ENCODE measurements at places on chromosomes 11 and 22. TPM values are rescaled to one million over a fixed set of nuclear protein-coding genes. Genes with fewer than 3 reads are reported as not detected.
A peak's percentile ranks its signal among the peaks of the same experiment; 100 is the strongest.

Gene MEI1
- 0.60 TPM for polyA plus RNA-seq

Gene TEX54
- not detected for polyA plus RNA-seq

Gene NLRP6
- polyA plus RNA-seq = 3.3 TPM

Gene ART1
- not detected for polyA plus RNA-seq

Gene GGTLC3
- polyA plus RNA-seq = not detected

Gene TM7SF2
- polyA plus RNA-seq = 43.2 TPM

Gene TPP1
- 13.2 TPM for polyA plus RNA-seq

Gene OR52L1
- polyA plus RNA-seq = not detected

Gene TRIM49D2
- polyA plus RNA-seq = not detected

DNA sequence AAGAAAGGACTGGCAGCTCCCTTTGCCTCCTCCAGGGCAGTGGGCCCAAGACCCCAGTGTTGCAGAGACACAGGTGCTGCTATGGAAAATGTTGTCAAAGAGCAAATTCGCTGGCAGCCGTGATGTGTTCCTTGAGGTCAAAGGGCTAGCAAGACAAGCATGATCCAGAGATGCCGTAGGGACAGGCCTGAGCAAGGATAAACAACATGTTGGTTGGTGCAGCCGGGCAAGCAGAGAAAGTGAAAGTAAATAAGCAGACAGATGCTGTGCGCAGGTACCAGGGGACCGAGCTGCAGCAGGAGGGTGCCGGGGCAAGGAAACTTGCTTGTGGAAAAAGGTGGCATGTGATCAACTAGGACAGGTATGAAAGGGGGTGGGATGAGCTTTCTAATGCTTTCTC is 125.5 kb upstream of the NECTIN1 start:
- no peak overlapping the region for H3K27ac ChIP-seq
- no peaks in the 10 kb centered on the region for H3K4me1 ChIP-seq
- H3K36me3 ChIP-seq = no peaks in the 10 kb centered on the region
- no peak for DNase-seq
- no peaks in the 10 kb centered on the region for H3K27me3 ChIP-seq
- H3K4me3 ChIP-seq = no peak overlapping the region

DNA sequence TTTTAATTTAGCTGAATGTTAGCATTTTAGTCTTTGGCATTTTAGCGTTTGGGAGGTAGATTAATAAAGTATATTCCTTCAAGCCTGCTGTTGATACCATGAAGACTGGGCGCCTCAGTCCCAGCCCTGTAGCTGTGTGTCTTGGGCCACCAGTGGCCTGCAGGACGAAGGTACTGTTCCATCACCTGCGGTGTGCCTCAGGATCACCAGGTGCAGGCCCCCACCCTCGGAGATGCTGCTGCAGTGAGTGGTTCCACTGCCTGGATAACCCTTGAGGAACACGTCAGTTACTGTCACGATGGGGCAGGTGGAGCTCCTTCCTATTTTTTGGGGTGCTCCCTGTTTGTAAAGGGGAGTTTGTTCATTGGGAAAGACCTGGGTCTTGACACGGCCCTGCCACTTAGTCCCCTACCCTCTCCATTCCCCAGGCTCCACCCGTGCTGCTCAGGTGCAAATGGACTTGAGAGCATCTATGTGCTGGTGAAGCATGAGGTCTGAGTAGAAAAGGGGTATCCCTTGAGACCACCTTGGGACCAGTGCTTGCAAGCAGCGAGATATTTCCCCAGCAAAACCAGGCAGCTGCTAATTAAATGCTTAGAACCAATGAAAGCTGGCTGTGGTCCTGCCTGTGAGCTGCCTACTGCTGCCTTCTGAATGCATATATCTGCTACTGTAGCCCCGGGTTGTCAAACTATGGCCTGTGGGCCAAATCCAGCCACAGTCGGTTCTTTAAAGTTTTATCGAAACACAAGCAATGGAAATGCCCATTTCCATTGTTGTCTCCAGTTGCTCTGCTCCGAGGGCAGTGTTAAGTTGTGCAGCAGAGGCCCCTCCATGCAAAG is 28.7 kb downstream of the INCENP start:
- peaks cover 30% of the 10 kb centered on the region for H3K36me3 ChIP-seq
- H3K27me3 ChIP-seq = no peaks in the 10 kb centered on the region
- no peak for DNase-seq
- H3K27ac ChIP-seq = no peak overlapping the region
- H3K4me3 ChIP-seq = no peak overlapping the region

GRCh38 chr11:20597154-20597679 is 2.2 kb upstream of the SLC6A5 start:
- peaks cover 26% of the 10 kb centered on the region for H3K27me3 ChIP-seq
- H3K4me1 ChIP-seq = peaks cover 9% of the 10 kb centered on the region
- peak overlapping the region; percentile 6 for H3K4me3 ChIP-seq
- H3K36me3 ChIP-seq = no peaks in the 10 kb centered on the region
- no peak for DNase-seq

GRCh38 chr11:125886997-125887372 is 483 bp upstream of the HYLS1 start:
- H3K4me1 ChIP-seq = no peaks in the 10 kb centered on the region
- no peaks in the 10 kb centered on the region for H3K36me3 ChIP-seq
- no peaks in the 10 kb centered on the region for H3K27me3 ChIP-seq
- DNase-seq = peak; percentile 74
- peak overlapping the region; percentile 88 for H3K4me3 ChIP-seq
- peak overlapping the region; percentile 93 for H3K27ac ChIP-seq

DNA sequence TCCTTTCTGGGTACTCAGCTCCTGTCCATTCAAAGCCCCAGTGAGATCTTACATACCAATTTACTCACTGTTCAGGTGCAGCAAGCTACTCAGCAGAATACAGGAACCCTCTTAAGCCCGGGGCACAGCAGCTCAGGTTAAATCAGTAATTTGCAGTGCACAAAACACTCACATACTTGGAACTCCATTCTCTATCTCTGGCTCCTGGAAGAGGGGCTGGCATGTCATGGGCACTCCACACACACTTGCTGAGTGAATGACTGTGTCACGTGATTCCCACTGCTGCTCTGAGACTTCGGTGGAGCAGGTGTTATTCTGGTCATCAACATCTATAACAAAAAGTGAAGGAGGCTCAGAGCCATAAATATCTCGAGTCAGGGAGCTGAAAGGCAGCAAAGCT is 157.3 kb upstream of the BDNF start:
- no peak overlapping the region for H3K27ac ChIP-seq
- H3K36me3 ChIP-seq = no peaks in the 10 kb centered on the region
- no peaks in the 10 kb centered on the region for H3K4me1 ChIP-seq

DNA sequence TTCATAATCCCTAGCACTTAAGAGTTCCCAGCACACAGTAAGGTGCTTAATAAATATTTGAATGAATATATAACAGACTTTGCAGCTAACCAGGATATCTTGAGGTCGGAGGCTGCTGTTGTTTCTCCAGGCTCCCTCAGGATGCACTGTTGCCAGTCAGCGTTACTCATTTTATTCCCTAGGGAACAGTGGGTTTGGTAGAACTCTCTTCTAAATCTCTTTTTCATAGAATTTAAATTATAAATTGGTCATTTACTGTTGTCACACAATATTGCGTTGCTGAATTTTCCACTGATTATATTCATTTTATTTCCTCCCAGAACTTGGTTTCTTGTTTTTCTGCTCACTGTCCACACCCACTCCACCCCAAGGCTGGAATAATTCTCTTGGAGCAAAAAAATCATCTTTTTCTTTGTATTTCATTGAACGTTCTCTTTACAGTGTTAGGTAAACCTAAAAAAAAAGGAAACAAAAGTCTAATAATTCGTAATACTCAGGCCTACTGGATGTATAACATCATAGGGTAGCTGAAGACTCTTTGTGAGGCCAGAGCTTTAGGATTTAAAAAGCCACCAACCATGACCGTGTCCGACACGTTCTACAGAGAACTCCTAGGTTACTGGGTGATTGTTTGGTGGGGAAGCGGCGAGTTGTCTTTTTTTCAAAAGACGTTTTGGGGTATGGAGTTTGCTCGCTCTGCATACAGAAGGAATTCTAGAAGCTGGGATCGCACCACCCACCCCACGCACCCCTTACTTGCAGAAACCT is 766 bp upstream of the CAPRIN1 start:
- no peak for DNase-seq
- no peaks in the 10 kb centered on the region for H3K27me3 ChIP-seq
- H3K4me3 ChIP-seq = peak overlapping the region; percentile 90
- no peaks in the 10 kb centered on the region for H3K36me3 ChIP-seq
